ENCODE measurements at places on chromosomes 4 and X. TPM values are rescaled to one million over a fixed set of nuclear protein-coding genes. Genes with fewer than 3 reads are reported as not detected.

The CLGN gene
- 4.5 TPM for total RNA-seq

The TRIM75 gene
- total RNA-seq: not detected

The TMSB15C gene
- total RNA-seq: 0.13 TPM

The SCARB2 gene
- 57.2 TPM for total RNA-seq

The MMRN1 gene
- not detected for total RNA-seq

The CCDC149 gene
- 1.5 TPM for total RNA-seq

The EDA gene
- total RNA-seq: 0.83 TPM

The IL15 gene
- 15.6 TPM for total RNA-seq

The GJB1 gene
- total RNA-seq: 0.09 TPM

The KLHL4 gene
- total RNA-seq: 6.3 TPM

The HPSE gene
- total RNA-seq: 1.3 TPM

The SULT1B1 gene
- 0.01 TPM for total RNA-seq

The TRIML2 gene
- total RNA-seq: 35.7 TPM

The ADH1C gene
- not detected for total RNA-seq

The HTRA3 gene
- 20.2 TPM for total RNA-seq
